ENCODE measurements at places on chromosomes 4 and X.

DNA sequence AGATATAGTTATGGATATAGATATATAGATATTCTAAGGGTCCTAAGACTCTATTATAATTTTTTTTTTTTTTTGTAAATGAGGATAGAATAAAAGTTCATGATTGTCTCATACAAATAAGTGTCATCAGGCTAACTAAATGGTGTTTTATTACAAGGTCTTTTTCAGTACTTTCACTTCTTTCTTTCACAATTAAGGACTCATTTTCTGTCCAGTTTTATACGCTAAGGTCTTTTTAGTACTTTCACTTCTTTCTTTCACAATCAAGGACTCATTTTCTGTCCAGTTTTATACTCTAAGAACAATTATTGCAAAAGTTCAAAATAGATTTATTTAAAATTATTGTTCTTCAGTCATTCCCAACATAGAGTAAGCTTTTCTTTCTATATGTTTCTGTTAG, 32.7 kb downstream of the RUFY3 start:
- no peak for DNase-seq

- DNase-seq: no peak
These were observed 6.3 kb upstream of the NKX1-1 start for GRCh38 chr4:1412376-1413203.

DNA sequence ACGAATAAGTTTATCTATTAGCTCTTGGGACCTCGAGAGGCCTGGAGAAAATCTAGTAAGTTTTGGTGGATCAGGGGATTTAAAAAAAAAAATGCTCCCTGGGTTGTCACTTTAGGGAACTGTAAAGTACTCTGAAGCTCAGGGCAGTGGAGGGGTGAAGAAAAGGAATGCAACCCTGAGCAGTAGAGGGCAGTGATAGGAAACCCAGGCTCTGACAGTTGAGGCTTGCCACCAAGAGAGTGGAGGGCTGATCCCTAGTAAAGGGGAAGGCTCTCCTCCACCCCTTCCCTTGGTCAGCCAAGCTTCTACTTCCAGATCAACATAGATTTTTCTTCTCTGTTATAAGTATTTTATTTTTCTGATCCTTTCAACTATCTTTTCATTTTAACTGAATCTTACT, 73.1 kb downstream of the FBXO8 start:
- no peak for DNase-seq

GRCh38 chr4:177907736-177908424, 465.6 kb upstream of the AGA start:
- DNase-seq: no peak

DNA sequence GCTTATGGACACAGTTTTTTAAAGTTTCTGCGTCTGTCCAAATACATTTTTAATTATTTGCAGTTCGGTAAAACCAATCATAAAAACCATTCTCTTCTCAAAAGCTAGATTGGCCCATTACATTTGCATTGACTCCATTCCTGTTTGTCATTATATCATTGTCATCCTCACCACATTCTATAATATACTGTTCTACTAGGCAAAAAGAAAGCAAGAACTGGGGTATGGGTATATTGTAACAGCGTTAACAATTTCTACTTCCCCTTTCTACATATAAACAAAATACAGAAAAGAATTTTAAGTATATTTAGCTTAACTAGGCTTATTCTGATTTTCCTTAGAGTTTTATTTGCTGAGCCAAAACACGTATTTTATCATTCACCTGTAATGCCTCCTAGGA, 91.8 kb downstream of the RAP1GDS1 start:
- no peak for DNase-seq

GRCh38 chr4:57081651-57082621, 28.2 kb downstream of the IGFBP7 start:
- no peak for DNase-seq

- DNase-seq: peak; percentile 93
These were observed 29.7 kb downstream of the SYNPO2 start for GRCh38 chr4:118918388-118918787.

DNA sequence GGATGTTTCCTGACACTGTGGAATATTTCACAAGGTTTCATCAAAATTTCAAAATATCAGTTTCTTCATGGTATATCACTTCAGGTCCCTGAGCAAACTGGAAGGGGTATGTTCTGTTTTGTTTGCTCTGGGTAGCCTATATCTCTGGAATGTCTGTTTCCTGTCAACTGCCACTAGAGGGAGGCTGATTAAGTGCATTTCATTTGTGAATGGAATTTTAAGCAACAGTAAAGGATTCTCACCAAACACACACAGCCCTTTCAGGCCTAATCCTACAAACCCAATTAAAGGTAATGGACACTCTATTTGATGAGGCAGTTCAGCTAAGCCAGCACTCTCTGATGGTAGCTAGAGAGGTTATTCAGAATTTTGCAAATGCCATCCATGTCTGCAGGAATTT, 307.1 kb downstream of the TEX13A start:
- peak; percentile 4 for DNase-seq

DNA sequence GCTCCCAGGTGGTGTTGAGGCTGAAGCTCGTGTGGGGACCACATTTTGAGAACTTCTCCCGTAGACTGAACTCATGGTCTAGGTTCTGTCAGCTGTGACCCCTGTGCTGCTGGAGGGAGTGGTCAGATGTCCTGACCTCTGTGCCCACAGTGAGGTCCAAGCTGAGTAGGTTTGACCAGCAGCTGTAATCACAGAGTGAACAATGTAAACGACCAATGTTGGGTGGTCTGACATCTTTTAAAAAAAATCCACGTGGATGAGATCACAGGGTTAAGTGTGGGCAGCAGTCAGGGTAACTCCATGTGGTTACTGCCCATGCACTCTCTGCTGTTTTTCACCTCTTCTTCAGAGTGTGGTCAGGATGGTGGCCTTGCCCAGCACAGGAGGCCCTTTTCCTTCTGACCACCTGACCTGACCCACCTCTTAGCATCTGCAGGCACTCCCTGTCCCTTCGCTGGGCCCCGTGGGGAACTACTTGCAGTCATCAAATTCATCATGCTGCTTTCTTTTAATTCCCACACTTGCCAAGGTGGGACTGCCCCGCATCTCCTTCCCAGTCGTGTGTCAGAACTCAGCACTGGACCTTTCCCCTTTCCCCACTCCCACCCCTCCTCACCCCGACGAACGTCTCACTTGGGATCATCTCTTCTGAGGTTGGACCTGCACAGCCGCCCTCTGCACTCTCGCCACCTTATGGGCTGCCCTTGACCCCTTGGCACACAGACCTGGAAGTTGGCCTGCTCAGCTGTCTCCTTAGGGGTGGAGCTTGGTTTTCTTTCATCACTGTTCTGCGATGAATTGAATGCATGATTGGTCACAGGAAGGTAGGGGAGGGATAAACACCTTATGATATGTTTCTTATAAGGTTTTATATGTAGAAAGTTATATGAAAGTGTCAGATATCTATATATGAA, 120.1 kb downstream of the PTTG2 start:
- no peak for DNase-seq

GRCh38 chrX:821327-822107, 190.9 kb downstream of the SHOX start:
- DNase-seq: peak; percentile 9

DNA sequence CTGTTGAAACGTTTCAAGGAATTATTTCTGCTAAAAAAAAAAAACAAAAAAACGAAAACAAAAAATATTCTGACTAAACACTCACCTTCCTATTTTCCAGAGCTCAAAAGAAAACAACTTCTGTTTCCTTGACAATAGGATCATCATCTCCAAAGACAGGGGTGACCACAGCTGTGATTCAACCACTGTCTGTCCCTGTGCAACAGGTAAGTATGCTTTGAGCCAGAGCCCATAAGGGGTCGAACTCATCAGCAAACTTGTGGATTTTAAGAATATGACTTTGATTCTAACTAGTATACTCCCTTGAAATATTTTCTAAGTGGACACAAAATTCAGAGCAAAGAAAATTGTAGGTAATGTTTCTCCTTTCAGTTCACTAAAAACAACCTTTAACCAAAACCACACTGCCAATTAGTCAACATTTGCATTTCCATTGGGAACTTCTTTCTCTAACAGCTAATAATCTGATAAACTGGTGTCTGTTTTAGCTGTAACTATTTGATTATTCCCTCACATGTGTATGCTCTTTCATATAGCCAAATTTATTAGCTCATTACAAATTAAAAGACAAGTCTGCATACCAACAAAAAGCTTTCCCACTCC, 186.1 kb downstream of the PALLD start:
- DNase-seq: no peak

- DNase-seq: no peak
These were observed 17.8 kb downstream of the CT47C1 start for GRCh38 chrX:119090627-119091026.

DNA sequence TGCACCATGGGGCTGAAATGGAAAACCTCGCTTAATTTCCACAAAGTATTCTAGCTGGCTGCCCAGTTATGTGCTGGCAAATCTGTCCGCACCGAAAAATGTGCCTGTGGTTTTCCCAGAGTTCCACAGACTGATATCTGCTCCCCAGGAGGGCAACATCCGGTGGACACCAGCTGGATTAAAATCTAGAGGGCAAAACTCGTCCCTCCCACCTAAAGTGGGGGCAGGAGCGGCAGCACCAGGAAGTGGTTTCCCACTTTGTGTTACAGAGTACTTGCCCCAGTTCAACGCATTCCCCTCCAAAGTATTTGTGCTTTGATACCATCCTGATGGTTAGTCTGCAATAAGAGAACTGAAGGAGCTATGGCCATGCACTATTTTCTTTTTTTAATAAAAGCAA, 187.6 kb downstream of the TSPAN5 start:
- peak; percentile 94 for DNase-seq

- DNase-seq: no peak
These were observed 67.1 kb downstream of the CBR4 start for GRCh38 chr4:168942985-168943384.

GRCh38 chrX:53476371-53476770, 42.2 kb upstream of the HSD17B10 start:
- DNase-seq: peak; percentile 15

DNA sequence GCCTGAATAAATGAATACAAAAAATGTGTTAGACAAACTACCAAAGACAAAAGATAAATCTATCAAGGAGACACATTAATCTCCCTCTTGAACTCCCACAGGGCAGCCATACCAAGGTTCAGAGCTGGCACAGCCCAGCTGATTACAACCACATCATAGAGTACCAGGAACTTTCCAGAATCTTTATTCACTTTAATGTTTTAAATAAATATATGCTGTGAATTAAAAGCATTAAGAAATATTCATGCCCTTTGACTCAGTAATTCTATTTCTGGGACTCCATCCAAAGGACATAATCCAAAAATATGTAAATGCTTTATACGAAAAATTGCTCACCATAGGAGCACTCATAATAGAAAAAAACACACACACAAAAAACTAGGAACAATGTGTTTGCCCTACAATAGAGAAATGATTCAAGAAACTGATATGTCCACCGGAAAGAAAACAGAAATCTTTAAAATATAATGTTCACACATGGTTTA, 126.0 kb downstream of the LDB2 start:
- peak; percentile 59 for DNase-seq

GRCh38 chr4:6647582-6648230, 7.2 kb downstream of the MRFAP1 start:
- no peak for DNase-seq

DNA sequence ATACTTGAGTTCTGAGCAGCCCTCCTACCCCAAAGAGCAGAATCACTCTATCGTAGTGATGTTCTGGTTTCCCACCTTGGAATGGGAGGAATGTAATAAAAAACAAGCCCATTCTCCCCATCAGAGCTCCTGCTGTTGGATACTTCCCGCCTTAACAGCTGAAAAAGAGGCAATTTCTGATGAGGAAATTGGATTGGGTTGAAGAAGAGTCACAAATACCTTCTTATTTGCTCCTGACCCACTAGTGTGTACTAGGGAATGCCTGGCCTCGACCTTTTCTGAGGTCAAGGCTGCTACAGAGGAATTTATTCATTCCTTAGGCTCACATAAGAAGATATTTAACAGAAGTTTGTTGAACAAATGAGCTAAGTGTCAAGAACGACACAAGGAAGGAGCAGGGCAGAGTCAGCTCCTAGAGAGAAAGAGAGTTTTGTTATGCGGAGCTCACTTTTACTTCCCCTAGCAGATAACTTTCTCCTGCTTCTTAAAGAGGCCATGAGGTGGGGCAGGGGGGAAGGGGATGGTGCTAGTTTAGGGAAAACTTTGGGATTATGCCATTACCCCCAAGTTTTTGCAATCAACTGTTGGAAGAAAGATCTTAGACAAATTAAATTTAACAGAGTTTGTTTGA, 273.8 kb upstream of the CLNK start:
- DNase-seq: no peak

GRCh38 chr4:4477796-4478195, 64.1 kb downstream of the STX18 start:
- DNase-seq: no peak

GRCh38 chr4:156528216-156528615, 443.4 kb downstream of the PDGFC start:
- DNase-seq: no peak

DNA sequence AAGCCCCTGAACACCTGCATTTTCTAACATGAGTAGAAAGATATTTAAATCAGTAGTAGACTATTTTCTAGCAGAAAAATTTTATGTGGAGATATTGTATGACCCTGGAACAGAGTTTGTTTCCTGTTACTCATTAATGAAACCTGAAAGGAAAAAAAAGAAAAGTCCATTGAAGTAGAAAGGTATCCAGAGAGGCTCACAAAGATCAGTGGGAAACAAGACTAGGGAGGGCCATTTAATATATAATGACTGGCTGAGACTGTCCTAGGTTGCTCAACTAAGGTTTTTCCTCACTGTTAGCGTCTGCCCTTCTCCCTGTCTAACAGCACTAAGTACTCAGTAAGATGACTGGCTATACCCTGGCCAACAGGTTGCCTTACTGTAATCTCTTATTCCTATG, 788.6 kb downstream of the GLUD2 start:
- no peak for DNase-seq

- no peak for DNase-seq
These were observed 83.8 kb downstream of the STARD8 start for GRCh38 chrX:68731254-68731653.

- no peak for DNase-seq
These were observed 174.8 kb upstream of the NPY2R start for GRCh38 chr4:155033604-155034003.

GRCh38 chr4:6722891-6723290, 6.9 kb downstream of the BLOC1S4 start:
- no peak for DNase-seq

DNA sequence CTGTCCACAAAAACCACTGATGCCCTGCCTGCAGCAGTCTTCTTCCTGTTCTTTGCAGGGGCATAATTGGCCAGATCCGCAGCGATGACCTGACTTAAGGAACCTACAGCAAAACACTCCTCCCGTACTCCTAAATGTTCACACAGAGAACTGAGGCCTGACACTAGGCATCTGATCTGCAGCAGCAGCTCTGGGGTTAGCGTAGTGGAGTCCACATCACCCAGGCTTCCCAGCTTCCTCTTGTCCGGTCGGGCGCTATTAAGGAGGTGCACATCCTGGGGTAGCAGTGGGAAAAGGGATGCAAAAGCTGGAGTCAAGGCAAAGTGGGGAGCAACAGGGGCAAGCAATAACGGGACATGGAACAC, 758 bp downstream of the SCFD2 start:
- DNase-seq: peak; percentile 18
